SK-MEL-5 (cell line): ENCODE measurements at places on chromosomes 2 and 18. TPM values are rescaled to one million over a fixed set of nuclear protein-coding genes. Genes with fewer than 3 reads are reported as not detected.

The DUSP28 gene
- total RNA-seq, result 3.6 and 8.0 TPM in 2 replicates

The NT5C1B gene
- total RNA-seq, result not detected in 2 replicates

The UGT1A8 gene
- not detected in 2 replicates for total RNA-seq

The RTTN gene
- total RNA-seq, result 21.7 and 23.3 TPM in 2 replicates

The ARHGAP15 gene
- total RNA-seq, result 0.71 and 2.4 TPM in 2 replicates

The GPR39 gene
- 0.32 TPM in 1 of 2 replicates, not detected in the other for total RNA-seq

The PRSS56 gene
- total RNA-seq, result not detected in 2 replicates

The MROH2A gene
- total RNA-seq, result 0.08 TPM in 1 of 2 replicates, not detected in the other

The CDH20 gene
- not detected in 2 replicates for total RNA-seq

The EGR4 gene
- not detected in 2 replicates for total RNA-seq

The GALNT14 gene
- total RNA-seq, result 4.8 and 5.9 TPM in 2 replicates

The ANKRD29 gene
- 3.2 and 3.4 TPM in 2 replicates for total RNA-seq

The VWC2L gene
- total RNA-seq, result not detected in 2 replicates

The REG3A gene
- not detected in 2 replicates for total RNA-seq

The BOLL gene
- not detected in 2 replicates for total RNA-seq

The VWA3B gene
- total RNA-seq, result not detected in 2 replicates

The MYL12A gene
- 528 and 560 TPM in 2 replicates for total RNA-seq

The CD226 gene
- 0.50 and 0.77 TPM in 2 replicates for total RNA-seq

The PELI1 gene
- total RNA-seq, result 8.9 and 9.4 TPM in 2 replicates

The NHEJ1 gene
- 25.5 and 28.4 TPM in 2 replicates for total RNA-seq
